ENCODE measurements at places on chromosomes 12 and 14.

DNA sequence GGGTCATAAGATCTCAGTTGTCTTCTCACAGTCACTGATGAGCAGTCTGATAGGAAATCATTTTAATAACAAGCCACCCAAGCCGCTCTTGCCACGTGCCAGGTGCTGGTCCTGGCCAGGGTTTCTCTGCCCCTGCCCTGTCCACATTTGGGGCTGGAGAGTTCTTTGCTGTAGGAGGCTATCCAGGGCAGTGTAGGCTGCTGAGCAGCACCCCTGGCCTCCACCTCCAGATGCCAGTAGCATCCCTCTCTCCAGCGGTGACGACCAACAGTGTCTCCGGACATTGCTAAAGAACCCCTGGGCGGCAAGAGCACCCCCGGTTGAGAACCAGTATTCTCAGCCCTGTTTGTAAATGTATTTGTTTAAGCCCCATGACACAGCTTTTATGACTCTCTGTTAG is 243.7 kb downstream of the GLT1D1 start:
- no peak for DNase-seq

- DNase-seq = peak; percentile 40
These were observed 141.6 kb upstream of the MAX start for GRCh38 chr14:65243766-65244442.

GRCh38 chr14:74982661-74983060 is 20.1 kb upstream of the EIF2B2 start:
- no peak for DNase-seq

- no peak for DNase-seq
These were observed 5.4 kb downstream of the FLRT2 start for GRCh38 chr14:85535321-85535720.

- peak; percentile 46 for DNase-seq
These were observed 136.5 kb upstream of the MYL2 start for GRCh38 chr12:111056618-111057521.

- DNase-seq = no peak
These were observed 98.0 kb upstream of the PLEKHG7 start for GRCh38 chr12:92604786-92605185.

- DNase-seq = peak; percentile 80
These were observed 75.2 kb upstream of the FBRSL1 start for GRCh38 chr12:132414634-132415326.

GRCh38 chr12:79058342-79058741 is 193.8 kb downstream of the SYT1 start:
- no peak for DNase-seq

DNA sequence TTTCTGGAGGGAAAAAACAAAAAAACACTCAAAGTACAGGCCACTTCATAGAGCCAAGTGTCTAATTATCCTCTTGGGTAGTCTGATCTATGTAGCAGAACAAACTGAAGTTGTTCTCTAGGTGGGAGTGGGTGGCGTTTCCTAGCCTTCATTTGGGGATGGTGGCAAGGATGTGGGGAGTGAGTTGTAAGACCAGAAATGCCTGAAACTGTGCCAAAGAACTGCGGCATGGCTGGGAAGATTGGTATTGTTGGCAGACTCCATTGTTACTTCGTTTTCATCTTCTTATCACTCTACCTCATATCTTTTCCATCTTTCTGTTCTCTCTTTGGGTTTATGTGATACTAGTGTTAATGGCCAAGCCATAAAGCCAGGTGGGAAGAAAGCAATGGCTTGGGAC is 177.3 kb upstream of the DDHD1 start:
- DNase-seq = no peak

GRCh38 chr12:66808606-66809005 is 129.7 kb upstream of the GRIP1 start:
- no peak for DNase-seq

- peak; percentile 19 for DNase-seq
These were observed 744 bp downstream of the ATP5MC2 start for GRCh38 chr12:53674977-53675700.

- peak; percentile 67 for DNase-seq
These were observed 45.9 kb upstream of the MSRB3 start for GRCh38 chr12:65232476-65233077.

GRCh38 chr12:110117956-110118685 is 6.0 kb upstream of the IFT81 start:
- no peak for DNase-seq

DNA sequence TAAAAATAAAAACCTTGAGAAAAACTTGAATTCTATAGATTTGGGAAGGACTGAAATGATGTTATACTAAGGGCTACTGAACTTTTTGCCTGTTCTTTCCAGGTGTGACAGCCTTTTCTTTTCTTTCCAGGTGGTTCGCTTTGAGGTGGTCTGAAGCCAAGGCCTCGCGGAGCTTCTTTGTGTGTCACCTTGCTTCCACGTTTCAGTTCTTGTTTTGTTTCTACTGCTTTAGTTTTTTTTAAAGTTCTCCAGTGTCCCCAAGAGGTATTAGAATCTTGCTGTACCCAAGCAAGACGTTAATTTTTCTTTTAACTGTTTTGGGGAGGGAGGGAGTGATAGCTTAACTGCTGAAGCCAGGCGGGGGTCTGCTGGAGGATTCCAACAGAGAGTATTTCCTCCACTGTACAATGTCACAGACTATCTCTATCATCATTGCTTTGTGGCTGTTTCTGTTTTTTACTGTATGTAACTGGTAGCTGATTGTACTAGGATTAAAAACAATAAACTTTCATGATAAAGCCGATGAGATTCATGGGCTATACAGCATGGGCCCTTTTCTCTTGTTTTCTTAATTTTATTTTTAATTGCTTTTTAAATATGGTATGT is 40.2 kb downstream of the PROX2 start:
- DNase-seq = no peak

- no peak for DNase-seq
These were observed 130.6 kb downstream of the PRKCH start for GRCh38 chr14:61451891-61452400.

- peak; percentile 78 for DNase-seq
These were observed 127.7 kb upstream of the MAX start for GRCh38 chr14:65229748-65230728.

DNA sequence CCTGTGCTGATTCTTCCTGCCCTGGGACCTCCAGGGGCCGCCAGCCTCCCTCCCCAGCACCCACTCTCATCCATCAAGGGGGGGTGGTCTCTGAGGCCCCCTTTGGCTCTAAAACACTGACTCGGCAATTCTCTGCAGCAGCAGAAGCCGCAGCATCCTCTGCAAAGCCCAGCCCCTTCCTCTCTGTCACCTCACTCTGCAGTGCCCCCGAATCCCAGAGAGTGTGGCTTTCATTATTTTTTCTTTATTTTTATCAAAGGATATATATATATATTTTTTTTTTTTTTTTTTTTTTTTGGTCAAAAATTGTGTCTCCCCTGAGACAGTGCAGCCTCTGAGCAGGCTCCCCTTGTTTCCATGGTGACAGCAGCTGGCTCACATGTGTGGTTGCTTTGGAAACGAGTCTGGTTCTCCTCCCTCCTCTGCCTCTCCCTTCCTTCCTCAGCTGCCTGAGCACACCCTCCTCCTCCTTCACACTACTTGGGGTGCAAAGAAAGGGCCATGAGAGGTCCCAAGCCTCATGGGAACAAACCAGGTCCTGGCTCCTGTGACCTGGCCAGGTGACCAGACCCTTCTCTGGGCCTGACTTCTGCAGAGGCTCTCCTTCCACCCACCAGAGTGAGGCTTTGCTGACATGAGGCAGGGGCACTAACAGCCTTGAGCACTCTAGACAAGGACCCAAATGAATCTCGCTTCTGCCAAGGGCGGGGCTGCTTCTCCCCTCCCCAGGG is 100.5 kb downstream of the LRRC74A start:
- peak; percentile 34 for DNase-seq

DNA sequence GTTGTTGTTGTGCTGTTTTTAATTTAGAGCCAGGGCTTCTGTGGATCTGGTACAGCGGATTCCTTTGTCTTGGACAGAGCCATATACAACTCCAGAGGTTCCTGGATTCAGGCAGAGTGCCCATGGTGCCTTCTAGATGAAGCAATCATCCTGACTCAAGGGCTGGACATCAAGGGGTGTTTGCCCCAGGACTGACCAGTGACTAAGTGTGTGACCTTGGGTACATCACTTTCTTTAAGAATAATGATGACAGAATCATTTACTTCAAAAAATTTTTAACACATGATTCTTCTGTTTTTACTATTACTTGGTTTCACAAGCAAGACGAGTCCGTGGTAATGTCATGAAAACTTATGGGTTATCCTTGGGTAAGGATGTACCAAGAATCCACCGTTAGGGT is 397.3 kb downstream of the ZFP36L1 start:
- DNase-seq = no peak

- no peak for DNase-seq
These were observed 75.5 kb upstream of the PLEKHA5 start for GRCh38 chr12:19054035-19054434.

DNA sequence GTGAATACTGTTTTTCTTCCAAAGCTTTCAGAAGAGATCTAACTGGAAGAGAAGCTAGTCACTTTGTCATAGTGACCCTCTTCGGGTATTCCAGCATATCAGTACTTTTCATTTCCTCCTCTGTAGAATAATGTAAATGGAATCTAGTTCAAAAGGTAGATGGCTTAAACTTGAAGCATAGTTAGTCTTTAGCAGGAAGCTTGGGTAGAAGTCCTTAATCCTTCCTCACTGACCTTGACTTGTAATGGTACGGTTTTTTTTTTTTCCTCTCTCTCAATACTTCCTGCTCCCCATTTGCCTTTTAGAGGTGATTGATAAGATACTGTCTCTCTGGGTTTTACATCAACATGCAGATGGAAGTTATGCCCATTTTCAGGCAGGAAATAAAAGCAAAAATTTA is 1.7 kb downstream of the FBXO34 start:
- DNase-seq = peak; percentile 13

DNA sequence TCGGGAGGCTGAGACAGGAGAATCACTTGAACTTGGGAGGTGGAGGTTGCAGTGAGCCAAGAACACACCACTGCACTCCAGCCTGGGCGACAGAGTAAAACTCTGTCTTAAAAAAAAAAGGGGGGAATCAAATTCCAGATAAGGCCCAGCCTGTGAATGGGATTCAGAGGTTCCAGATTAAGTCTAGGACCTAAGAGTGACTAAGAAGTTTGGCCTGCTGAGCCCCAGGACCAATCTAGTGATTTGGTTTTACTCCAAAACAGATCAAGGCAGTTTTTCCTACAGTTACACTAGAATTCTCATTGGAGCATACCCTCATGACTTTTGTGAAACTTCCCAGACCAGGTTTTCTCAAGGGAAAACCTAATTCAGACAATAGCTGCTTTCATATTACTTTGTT is 22.8 kb downstream of the EXOC5 start:
- DNase-seq = no peak

DNA sequence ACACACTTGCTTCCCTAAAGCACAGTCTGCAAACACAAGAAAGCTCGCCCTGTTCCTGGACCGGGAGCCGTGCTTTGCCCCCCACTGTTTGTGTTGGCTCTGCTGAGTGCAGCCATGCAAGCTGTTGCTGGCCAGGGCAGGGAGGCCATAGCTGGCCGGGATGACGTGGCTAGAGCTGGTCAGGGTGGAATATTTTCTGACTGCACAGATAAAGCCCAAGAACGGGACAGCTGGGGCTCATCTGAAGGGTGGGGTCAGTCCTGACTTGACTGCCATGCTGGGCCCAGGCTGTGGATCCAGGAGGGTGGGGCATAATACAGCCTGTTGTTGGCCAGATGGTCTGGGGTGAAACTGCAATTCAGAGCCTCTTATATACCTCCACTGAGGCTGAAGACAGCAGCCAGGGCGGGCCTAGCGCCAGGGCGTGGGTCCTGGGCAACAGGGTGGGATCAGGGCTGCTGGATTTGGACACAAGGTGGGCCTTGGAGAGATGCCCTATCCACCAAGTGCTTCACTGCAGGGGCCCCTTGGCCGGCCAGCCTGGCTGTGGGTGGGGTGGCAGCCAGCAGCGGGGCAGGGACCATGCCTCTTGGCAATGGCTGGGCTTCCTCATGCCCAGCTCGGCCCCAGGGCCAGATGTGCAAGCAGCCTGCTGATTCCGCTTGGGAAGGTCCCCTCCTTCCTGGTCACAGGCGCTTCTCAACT is 14.8 kb downstream of the KMT5A start:
- DNase-seq = no peak

DNA sequence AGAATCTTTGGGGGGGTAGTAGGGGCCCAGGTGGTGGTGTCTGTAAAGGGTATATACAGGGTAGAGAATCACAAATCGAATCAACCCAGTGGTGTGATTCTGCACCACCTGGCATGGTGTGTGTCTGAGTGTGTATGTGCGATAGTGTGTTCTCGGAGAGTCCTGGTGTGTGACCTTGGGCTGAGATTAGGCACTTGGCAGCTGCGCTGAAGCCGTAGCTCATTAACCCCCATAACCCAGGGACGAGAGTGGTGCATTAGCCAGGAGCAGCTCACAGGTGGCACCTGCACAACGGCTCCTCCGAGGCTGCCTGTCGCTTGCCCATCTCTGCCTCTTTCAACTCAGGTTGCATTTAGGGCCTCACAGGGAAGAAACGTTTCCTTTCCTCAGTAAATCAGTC is 15.6 kb upstream of the TESC start:
- DNase-seq = no peak

GRCh38 chr12:31517994-31518393 is 72.9 kb downstream of the DENND5B start:
- DNase-seq = no peak

GRCh38 chr14:91841065-91841464 is 26.3 kb downstream of the TC2N start:
- no peak for DNase-seq

DNA sequence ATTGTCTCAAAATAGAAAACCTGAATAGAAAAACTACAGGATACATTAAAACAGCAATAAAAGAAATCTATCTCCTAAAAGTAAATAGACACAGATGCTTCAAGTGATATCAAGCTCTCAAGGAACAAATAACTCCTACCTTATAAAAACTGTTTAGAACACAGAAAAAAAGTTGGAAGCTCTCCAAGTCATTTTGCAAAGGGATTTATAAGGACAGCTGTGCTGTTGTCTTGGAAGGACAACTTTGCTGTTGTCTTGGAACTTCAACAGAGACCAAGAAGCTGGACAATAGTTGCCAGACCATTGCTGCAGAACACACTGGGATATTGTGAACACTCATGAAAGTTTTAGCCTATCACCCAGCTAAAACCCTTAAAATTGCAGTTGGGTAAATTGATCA is 780.7 kb downstream of the FLRT2 start:
- DNase-seq = no peak

DNA sequence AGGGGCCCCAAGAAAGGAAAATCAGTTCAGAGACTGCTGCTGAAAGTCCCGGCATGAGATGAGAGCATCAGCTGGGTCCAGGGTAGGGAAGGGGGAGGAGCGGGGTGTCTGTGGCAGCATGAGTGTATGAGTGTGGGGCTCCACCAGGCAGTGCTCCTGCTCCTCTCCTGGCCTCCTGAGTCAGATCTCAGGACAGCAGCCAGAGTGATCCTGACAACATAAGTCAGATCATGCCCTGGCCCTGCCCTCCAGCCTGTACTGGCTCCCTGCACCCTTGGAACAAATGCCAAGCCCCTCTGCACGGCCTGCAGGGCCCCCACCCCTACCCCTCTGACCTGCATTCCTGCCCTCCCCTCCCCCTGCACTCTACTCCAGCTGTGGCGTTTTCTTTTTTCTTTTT is 24.2 kb upstream of the LRP1-AS start:
- DNase-seq = no peak

DNA sequence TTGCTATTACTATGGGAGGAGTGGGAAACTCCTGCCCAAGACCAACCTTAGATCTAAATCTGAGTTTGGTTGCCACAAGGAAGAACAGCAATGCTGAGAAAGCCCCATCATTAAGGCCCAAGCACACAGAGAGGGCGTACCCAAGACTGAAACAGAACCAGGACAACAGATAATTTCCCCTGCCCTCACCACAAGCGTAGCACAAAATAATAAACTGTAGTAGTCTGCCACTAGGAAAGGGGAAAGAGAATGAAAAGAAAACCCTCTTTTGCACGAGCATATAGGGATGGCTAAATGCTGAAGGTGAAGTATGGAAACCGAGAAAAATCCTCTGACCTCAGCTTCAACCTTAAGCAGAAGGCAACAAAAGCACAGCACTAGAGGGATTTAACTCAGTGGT is 76.5 kb upstream of the DHRS4 start:
- no peak for DNase-seq
